ENCODE measurements at places on chromosomes 16 and 17. TPM values are rescaled to one million over a fixed set of nuclear protein-coding genes. Genes with fewer than 3 reads are reported as not detected.

DNA sequence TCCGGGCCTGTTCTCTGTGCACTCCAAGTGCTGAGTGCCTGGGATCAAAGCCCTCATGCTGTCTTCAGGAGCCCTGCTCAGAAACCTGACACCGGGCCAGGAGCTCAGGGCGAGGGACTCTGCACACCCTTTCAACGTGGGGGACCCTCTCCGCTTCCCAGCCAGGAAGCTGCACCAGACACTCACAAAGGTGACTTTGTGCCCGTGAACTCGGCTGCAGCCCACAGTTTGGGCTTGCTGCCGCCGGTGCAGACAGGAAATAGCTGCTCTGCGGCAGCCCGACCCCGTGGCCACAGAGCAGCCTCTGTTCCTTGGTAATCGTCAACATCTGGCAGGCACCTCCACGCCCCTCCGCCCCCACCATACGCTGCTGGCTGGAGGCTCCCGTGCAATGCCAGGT is 93.4 kb upstream of the METRNL start:
- peak; percentile 64 for DNase-seq

GRCh38 chr16:50609049-50609448 is 60.9 kb downstream of the NKD1 start:
- DNase-seq, result no peak

- no peak for DNase-seq
These were observed 11.9 kb downstream of the ABCC12 start for GRCh38 chr16:48143812-48144368.

DNA sequence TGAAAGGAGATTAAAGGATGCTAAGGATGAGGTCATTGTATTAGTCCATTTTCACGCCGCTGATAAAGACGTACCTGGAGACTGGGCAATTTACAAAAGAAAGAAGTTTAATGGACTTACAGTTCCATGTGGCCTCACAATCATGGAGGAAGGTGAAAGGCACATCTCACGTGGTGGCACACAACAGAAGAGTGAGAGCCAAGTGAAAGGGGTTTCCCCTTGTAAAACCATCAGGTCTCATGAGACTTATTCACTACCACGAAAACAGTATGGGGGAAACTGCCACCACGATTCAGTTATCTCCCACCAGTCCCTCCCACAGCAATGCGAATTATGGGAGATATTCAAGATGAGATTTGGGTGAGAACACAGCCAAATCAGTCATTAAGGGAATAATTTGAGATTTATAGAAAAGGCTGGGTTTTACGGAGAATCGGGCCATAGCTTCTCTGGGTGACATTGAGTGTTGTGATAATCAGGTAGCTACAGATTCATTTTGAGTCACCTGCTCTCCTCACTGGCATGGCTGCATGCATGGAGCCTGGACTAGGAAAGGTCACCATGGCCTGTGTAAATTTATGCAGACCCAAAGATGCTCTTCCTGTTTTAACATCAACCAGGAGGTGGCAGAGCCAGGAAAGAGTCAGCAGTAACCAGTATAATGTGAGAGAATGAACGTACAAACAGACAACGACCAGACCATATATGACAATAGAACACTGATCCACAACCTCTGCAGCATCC is 40.5 kb upstream of the DYNLRB2 start:
- DNase-seq, result peak; percentile 5

Gene CACNG5
- not detected for total RNA-seq

Gene CCL16
- total RNA-seq, result not detected
